Progenitor cell of endocrine pancreas (in vitro differentiated cells): ENCODE measurements at places on chromosomes 16 and 17. TPM values are rescaled to one million over a fixed set of nuclear protein-coding genes. Genes with fewer than 3 reads are reported as not detected.

DNA sequence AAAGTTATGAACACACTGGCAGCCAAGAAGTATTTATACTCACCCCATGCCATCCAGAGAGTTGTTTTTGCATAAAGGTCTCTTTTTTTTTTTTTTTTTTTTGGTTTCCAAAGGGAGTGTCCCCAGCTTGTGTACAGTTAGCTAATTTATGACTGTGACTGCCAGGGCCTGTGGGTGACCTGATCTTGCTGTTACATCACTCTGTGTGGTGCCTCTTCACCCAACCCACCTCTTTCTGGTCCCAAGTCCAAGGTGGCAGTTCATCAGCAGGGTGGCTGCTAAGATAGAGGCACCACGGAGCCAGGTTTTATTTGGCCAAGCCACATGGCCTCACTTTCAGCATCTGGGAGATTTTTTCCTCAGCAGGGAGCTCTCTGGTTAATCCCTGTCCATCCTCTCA lies at the start of gene NOS2:
Gene NOS2 (minus strand): TSS at position 8 of the 400 bp plus-strand sequence. CDS start 1,720 bp downstream, outside the sequence.
- DNase-seq: no peak
- H3K36me3 ChIP-seq: no peaks in the 10 kb centered on the region
- H3K4me1 ChIP-seq: peaks cover 3% of the 10 kb centered on the region
- H3K27ac ChIP-seq: peak within 1 kb of the TSS; percentile 43
- H3K27me3 ChIP-seq: peaks cover 54% of the 10 kb centered on the region
- no peak within 1 kb of the TSS for H3K4me3 ChIP-seq

DNA sequence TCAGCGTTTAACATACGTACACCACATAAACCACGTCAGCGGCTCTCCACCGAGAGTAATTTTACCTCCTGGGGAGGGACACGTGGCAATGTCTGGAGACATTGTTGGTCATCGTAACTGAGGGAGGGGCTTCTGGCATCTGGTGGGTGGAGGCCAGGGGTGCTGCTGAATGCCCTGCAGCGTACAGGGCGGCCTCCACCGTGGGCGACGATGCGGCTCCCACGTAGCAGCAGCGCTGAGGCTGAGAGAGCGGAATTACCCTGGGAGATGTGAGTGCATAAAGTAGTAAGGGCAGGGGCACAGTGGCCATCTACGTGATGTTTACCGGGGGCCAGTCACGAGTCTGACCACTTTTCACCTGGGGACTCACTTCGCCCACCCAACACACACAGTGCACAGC lies 212.4 kb downstream of the RBFOX3 start:
- no peak overlapping the region for H3K4me3 ChIP-seq
- no peaks in the 10 kb centered on the region for H3K36me3 ChIP-seq
- no peak overlapping the region for H3K27ac ChIP-seq

DNA sequence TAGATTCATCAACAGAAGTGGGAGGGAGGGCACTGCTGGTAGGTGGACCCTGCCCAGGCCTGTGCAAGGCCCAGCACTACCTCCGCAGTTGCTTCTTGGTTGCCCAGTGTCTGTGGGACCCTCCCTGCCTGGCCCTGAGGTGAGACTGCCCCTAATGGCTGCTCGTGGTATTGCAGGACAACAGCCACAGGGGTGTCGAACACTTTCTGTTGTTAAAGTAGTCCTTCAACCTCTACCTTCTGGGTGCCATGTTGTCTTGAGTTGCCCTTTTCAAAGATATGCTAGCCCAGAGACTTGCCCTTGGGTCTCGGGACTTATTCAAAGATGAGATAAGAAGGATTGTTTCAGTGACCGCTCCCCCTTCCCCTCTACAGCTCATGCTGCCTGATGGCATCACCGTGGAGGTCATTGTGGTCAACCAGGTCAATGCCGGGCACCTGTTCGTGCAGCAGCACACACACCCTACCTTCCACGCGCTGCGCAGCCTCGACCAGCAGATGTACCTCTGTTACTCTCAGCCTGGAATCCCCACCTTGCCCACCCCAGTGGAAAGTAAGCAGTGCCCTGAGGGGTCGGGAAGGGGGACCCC lies 29.1 kb downstream of the AKAP1 start:
- H3K27me3 ChIP-seq: no peaks in the 10 kb centered on the region
- H3K4me1 ChIP-seq: no peaks in the 10 kb centered on the region
- DNase-seq: peak; percentile 56
- no peak overlapping the region for H3K4me3 ChIP-seq
- peaks cover 27% of the 10 kb centered on the region for H3K36me3 ChIP-seq

DNA sequence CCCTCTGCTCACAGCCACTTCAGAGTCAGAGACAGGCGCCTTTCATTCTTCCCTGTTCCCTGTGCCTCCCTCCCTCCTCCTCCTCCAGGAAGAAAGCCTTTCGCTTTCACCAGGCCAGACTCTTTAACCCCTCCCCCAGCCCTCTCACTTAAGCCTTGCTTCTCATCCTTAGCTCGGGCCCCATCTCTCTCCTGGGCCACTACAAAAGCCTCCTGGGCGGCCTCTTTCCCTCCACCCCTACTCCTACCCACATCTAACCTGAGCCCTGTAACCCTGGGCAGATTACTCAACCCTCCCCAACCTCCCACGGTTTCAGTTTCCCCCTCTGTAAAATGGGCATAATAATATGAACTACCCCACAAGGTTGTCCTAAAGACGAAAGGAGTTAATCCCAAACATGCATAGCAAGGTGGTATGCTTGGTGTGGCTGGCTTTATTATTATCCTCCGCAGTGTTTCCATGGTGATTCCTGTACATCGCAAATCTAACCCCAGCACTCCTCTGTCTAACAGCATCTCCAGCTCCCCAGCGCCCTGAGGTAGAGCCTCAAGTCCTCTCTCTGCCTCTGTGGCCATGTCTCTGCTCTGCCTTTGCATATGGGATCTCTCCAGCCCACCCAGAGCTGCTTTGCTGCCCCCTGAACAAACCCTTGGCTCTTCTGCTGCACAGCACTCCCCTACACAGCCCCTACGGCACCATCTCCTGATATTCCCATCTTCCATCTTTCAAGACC lies 17.7 kb downstream of the PIMREG start:
- no peaks in the 10 kb centered on the region for H3K4me1 ChIP-seq
- DNase-seq: no peak
- no peak overlapping the region for H3K27ac ChIP-seq
- peaks cover 6% of the 10 kb centered on the region for H3K36me3 ChIP-seq

TEKT5 gene
- total RNA-seq: 0.29 and 0.58 TPM in 2 replicates

GRCh38 chr17:80123791-80124190 lies 22.4 kb downstream of the GAA start:
- peaks cover 7% of the 10 kb centered on the region for H3K4me1 ChIP-seq
- H3K27ac ChIP-seq: peak overlapping the region; percentile 91
- H3K27me3 ChIP-seq: peaks cover 3% of the 10 kb centered on the region
- no peak for DNase-seq

GRCh38 chr16:622920-623280 lies 7.9 kb upstream of the WFIKKN1 start:
- no peak for DNase-seq
- no peak overlapping the region for H3K4me3 ChIP-seq
- no peaks in the 10 kb centered on the region for H3K4me1 ChIP-seq

GRCh38 chr17:77148940-77149510 lies 8.3 kb downstream of the SEC14L1 start:
- no peak for DNase-seq
- H3K4me3 ChIP-seq: no peak overlapping the region
- H3K36me3 ChIP-seq: peaks cover 6% of the 10 kb centered on the region

DNA sequence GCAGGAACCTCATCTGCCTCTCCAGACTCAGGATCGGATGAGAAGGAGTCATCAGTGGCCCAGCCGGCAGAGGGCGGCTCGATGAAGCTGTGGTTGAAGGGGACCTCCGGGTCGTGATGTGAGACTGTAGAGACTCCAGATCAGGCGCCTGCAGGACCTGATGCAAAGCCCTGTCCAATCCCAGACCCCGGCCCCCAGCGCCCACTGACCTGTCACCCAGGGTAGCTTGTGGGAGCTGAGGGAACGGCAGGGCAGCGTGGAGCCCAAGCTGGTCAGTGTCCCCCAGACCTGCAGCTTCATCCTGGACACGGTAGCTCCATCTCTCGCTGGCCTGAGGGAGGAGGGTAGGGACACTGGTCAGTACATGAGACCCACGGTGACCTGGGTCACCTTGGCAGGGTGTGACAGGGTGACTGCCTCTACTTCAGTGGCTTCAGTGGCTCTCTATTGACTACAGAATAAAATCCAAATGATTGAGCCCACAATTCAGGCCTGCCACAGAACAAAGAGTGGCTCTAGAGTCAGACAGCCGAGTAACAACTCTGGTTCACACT lies 8.2 kb upstream of the SLC43A2 start:
- H3K4me1 ChIP-seq: peaks cover 1% of the 10 kb centered on the region
- H3K27me3 ChIP-seq: peaks cover 5% of the 10 kb centered on the region
- H3K27ac ChIP-seq: no peak overlapping the region
- H3K4me3 ChIP-seq: no peak overlapping the region

DNA sequence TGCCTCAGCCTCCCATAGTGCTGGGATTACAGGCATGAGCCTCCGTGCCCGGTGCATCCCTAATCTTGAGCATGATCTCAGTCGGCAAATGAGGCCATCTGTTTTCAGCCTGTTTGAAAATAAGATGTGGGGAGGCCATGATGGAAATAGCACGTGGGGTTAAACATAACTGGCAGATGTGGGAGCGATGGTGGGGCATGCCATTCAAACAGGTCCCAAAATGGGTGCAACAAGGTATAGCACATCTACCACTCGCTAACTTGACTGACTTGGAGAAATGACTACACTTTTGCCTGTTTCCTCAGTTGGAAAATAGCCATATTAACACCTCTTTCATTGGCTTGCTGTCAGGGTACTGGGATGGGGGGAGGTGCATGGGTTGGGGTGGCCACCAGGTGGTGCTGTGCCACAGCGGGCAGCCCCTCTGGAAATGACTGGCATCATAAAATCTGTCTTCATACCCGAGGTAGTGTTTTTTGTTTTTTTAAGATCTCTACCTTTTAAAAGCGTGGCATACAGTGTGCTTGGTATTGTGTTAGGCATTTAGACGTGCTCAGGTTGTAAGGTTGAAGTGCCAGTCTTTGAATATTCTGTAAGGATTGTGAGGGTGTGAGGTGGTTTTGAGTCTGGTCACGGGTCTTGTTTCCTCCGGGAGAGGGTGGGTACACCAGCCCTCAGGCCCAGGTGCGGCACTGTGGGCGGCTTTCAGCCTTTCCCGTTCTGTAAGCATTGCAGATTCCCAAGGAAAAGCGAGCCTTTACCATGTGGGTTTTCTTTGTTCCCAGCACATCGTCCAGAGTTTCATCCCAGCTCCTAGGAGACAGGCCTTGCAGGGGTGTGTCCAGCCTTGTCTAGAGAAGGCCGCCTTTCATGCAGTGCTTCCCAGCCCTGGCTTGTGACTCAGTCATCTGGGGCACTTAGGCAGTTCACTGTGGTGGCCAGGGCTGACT lies 2.9 kb upstream of the TTYH2 start:
- H3K4me1 ChIP-seq: peaks cover 15% of the 10 kb centered on the region
- peak overlapping the region; percentile 37 for H3K27ac ChIP-seq
- H3K36me3 ChIP-seq: peaks cover 20% of the 10 kb centered on the region
- peak; percentile 57 for DNase-seq
- H3K27me3 ChIP-seq: peaks cover 43% of the 10 kb centered on the region
- H3K4me3 ChIP-seq: no peak overlapping the region

DNA sequence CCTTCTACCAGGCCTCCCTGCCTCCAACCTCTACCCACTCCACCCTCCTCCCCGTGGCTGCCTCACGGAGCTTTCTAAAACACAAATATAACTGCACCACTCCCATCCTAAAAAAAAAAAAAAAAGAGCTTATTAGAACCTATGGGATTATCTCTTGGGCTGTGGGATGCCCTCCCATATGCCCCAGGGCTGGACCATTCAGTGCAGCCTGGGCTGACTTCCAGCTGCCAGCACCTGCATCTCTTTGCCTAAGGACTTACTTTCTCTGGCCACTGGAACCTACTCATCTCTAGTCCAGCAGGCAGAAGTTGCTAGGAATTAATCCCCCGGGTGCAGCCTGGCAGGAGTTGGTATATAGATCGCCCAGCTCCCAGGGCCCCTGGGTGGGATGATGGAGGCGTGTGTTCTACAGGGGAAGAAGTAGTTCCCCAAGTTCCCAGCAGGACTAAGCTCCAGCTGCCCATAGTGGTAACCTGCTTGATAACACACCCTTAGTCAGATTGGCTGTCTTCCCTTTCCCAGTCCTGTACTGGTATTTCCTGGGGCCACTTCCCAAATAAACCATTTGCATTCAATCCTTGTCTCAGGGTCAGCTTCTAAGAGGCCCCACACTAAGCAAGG lies 10.3 kb downstream of the MPP3 start:
- peaks cover 1% of the 10 kb centered on the region for H3K36me3 ChIP-seq
- H3K4me1 ChIP-seq: no peaks in the 10 kb centered on the region
- no peak overlapping the region for H3K4me3 ChIP-seq
- no peaks in the 10 kb centered on the region for H3K27me3 ChIP-seq

STX1B gene
- 1.0 and 1.6 TPM in 2 replicates for total RNA-seq

WFDC1 gene
- 0.09 and 0.24 TPM in 2 replicates for total RNA-seq

DNA sequence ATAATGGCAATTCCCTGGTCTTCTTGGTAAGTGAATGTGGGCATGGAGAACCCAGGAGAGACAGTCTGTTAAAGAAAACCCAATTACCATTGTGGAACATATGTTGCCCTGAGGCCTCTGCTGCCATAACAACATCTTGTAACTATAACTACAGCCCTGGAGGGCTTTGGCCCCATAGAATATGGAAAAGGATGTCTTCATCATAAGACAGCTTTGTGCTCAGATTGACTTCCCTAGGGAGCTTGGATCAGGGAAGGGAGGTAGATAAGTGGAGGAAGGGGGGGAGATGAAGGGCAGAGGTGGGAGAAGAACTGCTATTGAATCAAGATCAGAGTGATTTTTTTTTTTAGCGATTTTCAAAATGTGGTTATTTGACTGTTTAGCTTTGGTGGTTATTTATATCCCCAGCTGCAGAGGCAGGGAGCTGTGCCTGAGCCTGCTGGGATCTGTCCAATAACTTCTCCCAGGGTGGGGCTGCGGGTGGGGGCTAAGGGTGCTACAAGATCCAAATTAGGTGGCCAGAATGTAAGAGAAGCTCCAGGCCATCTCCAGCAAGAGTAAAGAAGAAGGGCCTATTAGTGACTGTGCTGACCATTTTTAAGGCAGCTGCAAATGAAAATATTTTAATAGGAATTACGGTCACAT lies 5.3 kb upstream of the KAT7 start:
- H3K27ac ChIP-seq: no peak overlapping the region
- H3K36me3 ChIP-seq: no peaks in the 10 kb centered on the region
- no peak overlapping the region for H3K4me3 ChIP-seq
- peaks cover 7% of the 10 kb centered on the region for H3K4me1 ChIP-seq
- DNase-seq: no peak

GRCh38 chr17:65750166-65750565 lies 188.7 kb upstream of the AXIN2 start:
- no peak overlapping the region for H3K4me3 ChIP-seq
- H3K27ac ChIP-seq: no peak overlapping the region
- H3K36me3 ChIP-seq: no peaks in the 10 kb centered on the region

GRCh38 chr17:78111727-78112517 lies 16.6 kb downstream of the TMC6 start:
- H3K27ac ChIP-seq: no peak overlapping the region
- peaks cover 22% of the 10 kb centered on the region for H3K36me3 ChIP-seq
- H3K4me1 ChIP-seq: peaks cover 4% of the 10 kb centered on the region
- H3K27me3 ChIP-seq: no peaks in the 10 kb centered on the region

GRCh38 chr17:65626451-65626850 lies 65.0 kb upstream of the AXIN2 start:
- H3K27ac ChIP-seq: no peak overlapping the region
- no peak for DNase-seq
- peaks cover 18% of the 10 kb centered on the region for H3K4me1 ChIP-seq
- H3K4me3 ChIP-seq: no peak overlapping the region

- no peak overlapping the region for H3K27ac ChIP-seq
- peaks cover 8% of the 10 kb centered on the region for H3K4me1 ChIP-seq
- no peaks in the 10 kb centered on the region for H3K27me3 ChIP-seq
- no peak for DNase-seq
These were observed 11.8 kb downstream of the PRCD start for GRCh38 chr17:76551685-76552084.

XYLT1 gene
- total RNA-seq: 10.9 and 12.3 TPM in 2 replicates

- no peak for DNase-seq
- peaks cover 1% of the 10 kb centered on the region for H3K36me3 ChIP-seq
- H3K27me3 ChIP-seq: peaks cover 8% of the 10 kb centered on the region
- H3K27ac ChIP-seq: no peak overlapping the region
- no peaks in the 10 kb centered on the region for H3K4me1 ChIP-seq
These were observed 38.6 kb upstream of the CACNG4 start for GRCh38 chr17:66925811-66926500.
